ENCODE measurements at places on chromosomes 4 and X.

- DNase-seq = no peak
Measured at GRCh38 chr4:150217192-150217591, 138.9 kb downstream of the DCLK2 start.

GRCh38 chr4:101825953-101826352, 35.4 kb downstream of the BANK1 start:
- DNase-seq = no peak

DNA sequence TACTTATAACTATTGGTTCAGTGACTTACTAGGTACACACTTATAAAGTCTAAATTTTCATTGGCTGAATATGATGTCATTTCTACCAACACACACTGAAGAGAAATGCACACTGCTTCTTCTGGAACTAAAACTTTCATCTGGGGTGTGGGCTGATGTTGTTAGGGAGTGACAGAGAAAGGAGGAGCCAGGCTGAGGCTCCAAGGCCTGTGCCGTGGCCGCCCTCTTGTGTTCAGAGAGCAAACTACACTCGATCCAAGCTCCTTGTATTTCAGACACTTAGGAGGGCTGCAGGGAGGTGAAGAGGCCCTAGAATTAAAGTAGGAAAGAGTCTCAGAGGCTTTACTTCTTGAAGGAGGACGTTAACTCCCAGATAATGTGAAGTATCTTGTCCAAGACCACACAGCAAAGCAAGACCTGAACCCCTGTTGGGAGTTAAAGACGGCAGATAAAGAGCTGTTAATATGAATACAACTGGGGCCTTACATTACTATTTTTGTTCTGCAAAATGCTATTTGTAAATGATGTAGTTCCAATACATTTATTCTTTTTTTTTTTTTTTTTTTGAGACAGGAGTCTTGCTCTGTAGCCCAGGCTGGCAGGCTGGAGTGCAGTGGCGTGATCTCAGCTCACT, 137.5 kb downstream of the AFAP1 start:
- peak; percentile 88 for DNase-seq

GRCh38 chrX:48720577-48721250, 24.2 kb downstream of the SUV39H1 start:
- DNase-seq = no peak

GRCh38 chr4:177596035-177596434, 153.8 kb upstream of the AGA start:
- peak; percentile 56 for DNase-seq

- peak; percentile 68 for DNase-seq
Measured at GRCh38 chr4:123477711-123478209, 81.2 kb downstream of the SPRY1 start.

GRCh38 chr4:20393486-20394100, 141.9 kb downstream of the SLIT2 start:
- no peak for DNase-seq

DNA sequence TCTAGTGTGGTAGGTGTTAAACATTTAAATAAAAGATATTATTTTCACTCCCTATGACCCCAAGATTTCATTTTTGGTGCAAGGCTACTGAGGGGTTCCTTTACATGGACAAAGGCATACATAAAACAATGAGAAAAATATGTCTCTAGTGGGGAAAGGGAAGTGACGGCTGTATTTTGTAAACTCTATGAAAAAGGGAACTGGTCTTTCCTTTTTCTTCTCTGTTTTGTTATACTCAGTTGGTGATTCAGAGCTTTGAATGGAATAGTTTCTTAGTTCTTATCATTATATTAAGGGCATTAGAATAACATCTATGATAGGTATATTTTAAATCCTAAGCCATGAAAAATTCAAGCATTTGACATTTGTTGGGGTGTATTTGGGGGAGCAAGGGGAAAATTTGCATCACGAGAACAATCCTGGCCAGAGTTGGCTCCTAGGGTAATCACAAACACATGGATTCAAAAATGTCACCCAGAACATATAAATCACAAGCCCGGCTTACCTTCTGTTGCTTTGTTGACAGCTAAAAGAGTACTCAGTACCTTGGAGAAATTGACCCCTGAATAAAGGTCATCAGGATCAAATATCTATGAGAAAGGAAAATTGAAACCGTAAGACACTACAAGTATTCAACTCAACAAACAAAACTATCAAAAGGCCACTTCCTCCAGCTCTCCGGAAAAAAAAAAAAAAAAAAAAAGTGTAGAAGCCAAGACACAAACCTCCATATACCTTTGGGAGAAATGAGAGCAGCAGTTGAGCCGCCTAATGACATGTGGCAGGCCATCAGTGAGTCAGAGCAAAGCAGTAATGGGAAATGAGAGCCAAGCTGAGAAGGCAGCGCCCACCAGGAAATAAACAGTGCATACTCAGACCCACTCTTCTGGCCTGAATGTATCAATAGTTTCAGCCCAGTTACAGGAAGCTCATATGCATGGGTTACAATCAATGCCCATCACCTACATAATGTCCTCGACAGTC, 33.4 kb downstream of the ARHGEF6 start:
- DNase-seq = no peak

DNA sequence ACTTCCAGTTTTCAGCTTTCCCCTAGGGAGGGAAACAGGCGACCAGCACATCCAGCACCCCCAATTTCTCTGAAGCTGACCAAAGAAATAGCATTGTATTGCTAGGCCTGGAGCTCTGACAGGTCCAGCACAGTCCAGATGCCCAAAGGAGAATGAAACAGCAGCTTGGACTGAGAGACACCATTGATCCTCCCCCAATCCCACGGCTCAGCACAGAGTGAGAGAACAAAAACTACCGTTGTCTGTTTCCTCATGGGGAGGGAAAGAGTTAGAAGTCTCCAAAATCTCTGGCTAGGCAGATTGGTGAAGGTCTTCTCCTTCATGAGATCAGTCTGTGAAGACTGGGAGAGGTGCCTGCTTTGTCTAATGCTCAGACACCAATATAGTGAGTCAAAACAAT, 8.6 kb downstream of the TCEAL7 start:
- no peak for DNase-seq

- no peak for DNase-seq
Measured at GRCh38 chrX:152245213-152245612, 106.8 kb upstream of the MAGEA10 start.

DNA sequence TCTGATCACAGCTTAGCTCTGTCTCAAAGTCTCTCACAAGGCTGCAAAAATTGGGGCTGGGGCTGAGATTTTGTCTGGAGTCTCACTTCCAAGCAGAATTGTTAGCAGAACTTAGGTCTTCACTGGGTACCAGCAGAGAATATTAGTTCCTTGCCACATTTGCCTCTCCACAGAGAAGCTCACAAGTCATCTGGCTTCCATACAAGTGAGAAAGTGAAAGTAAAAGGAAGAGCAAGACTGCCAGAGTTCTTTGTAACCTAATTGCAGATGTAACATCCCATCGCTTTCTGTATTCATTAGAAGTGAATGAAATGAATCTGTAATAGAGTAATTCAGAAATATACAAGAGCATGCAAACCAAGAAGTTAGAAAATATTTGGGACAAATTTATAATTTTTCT, 624.1 kb upstream of the GNPDA2 start:
- DNase-seq = no peak

DNA sequence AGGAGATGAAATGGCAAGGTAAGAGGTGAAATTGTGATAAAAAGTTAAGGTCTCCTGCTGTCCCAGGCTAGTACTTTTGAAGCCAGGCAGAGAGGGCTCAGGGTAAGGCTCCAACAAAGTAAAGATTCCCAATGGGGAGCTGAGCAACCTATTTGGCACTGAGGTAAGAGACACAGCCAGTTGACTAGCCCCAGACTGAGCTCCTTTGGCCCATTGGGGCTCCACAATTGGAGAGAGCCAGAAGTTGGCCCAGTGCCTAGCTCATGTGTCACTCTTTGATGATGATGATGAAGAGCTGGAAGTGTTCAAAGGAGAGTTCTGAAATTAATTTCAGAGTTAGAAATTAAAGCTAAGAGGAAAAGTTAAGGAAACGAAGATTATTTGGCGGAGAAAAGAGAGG, 94.6 kb downstream of the RLIM start:
- no peak for DNase-seq

DNA sequence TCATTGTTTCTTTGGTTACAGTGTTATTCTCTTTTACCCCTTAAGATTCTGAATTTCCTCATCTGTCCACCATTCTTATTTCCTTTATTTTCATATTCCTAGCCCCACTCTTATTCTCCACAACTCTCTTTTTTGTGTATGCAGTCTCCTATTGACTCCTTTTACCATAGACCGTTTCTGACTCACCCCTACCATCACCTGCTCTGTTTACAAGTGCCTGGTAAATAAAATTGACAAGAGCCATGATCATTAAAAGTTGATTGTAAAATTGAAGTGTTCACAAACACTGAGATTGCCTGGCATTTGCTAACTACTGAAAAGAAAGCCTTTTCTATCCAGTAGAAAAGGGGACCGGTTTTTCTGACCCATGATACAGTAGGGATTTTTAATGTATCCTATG, 54.4 kb downstream of the MRPL1 start:
- no peak for DNase-seq

- no peak for DNase-seq
Measured at GRCh38 chrX:33032700-33033099, 178.6 kb downstream of the DMD start.

DNA sequence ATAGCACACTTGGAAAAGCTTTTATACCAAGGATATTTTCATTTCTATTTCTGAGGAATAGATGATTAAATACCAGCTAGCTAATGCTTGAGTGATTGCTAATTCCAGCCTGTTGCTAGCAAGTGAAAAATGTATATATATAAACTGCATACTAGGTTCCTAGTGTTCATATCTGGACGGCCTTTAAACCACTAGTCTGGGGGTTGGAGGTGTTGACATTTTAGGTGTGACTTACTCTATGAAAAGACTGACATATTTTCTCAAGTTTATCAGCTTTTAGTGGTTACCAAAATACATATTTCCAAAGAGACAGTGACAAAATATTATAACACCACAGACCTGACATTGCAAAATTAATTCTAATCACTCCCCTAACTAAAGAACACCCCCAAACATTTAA, 44.7 kb downstream of the MTMR8 start:
- DNase-seq = no peak

GRCh38 chr4:80255329-80256095, 11.0 kb upstream of the FGF5 start:
- DNase-seq = no peak

DNA sequence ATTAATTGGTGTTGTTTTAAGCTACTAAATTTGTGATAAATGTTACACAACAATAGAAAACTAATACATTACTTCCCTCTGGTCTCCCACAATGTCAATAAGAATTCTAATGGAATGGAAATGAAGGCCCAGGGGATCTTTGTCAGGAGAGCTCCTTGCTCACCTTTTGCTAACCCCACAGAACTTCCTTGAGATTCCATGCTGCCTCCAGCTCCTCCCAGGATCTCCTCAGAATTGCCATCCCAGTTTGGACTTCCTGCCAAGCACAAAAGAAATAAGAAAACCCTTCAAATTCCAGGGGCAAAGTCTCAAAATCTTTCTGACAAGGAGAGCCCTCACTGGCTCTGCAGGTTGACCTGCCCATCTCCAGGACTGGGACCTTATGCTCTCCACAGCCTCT, 43.2 kb downstream of the ITIH6 start:
- no peak for DNase-seq

GRCh38 chr4:54230484-54231418, 1.7 kb downstream of the PDGFRA start:
- DNase-seq = peak; percentile 57

- DNase-seq = no peak
Measured at GRCh38 chr4:128916832-128917231, 107.3 kb downstream of the JADE1 start.

- no peak for DNase-seq
Measured at GRCh38 chrX:38431525-38431924, 79.1 kb downstream of the OTC start.

DNA sequence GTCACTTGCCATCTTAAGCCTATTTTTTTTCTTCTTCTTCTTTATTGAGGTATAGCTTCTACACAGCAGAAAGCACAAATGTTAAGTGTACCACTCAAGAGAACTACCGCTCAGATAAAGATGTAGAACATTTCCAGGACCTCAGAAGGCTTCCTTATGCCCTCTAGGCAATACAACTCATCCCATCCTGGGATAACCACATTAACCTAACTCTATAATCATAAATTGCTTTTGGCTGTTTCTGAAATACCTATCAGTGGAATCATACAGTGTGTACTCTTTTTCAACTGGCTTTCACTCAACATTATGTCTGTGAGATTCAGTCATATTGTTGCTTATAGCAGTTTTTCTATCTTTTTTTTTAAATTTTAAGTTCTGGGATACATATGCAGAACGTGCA, 51.7 kb downstream of the ARFIP1 start:
- no peak for DNase-seq

DNA sequence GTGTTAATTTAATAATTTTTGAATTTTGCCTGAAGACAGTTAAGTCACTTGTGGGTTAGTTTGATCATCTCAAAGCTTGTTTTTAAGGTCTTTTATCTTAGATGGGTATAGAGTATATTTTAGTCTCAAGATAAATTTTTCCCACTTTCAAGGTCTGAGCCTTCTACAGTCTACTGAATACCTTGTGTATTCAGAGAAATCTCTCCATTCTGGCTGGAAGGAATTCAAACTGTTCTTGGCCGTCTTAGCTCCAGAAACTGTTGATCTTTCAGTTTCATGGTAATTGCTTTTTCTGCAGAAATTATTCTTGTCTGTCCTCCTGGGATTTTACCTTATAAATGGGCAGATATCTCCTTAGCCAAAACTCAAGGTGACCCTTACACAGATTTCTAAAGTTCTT, 97.9 kb downstream of the GC start:
- DNase-seq = no peak

- DNase-seq = no peak
Measured at GRCh38 chr4:42308247-42308646, 89.0 kb upstream of the SHISA3 start.

GRCh38 chr4:5156682-5157081, 105.4 kb downstream of the STK32B start:
- no peak for DNase-seq

- no peak for DNase-seq
Measured at GRCh38 chr4:144562019-144562705, 83.8 kb upstream of the HHIP start.

DNA sequence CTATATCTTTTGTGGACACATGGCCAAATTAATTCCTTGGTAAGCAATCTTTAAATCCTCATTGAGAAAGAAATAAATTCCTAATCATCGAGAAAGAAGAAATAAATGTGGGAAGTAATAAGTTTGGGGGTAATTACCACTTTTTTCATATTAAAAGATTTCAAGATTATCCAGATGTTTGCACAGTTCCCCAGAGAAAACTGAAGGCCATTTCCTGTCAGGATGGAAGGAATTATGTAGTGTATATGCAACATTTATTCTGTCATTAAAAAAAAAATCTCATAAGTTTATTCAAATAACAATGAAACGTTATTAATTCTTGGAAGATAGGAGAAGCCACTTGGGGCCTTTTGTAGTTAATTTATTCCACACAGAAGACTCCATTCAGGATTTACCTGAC, 385.6 kb upstream of the NR3C2 start:
- DNase-seq = no peak

DNA sequence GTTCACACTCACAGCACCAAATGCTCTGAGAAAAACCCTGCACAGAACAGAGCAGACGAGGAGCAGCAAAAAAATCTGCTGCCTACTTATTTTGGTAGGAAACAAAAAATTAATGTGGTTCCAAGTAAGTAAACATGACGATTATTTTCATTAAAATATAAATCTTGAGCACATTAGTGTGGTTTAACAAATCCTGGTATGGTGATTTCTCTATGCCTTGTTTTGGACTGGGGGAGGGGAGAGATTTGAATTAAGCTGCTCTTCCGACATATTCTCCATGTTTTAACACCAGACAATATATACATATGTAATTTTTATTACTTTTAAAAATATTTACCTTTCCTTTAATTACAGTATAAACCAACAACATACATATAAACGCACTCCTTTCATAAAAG, 1.8 kb downstream of the CAMK2D start:
- DNase-seq = no peak

GRCh38 chrX:41664375-41664901, 24.3 kb upstream of the GPR34 start:
- DNase-seq = no peak
